ENCODE measurements at places on chromosomes 16 and 17.

- no peak for DNase-seq
Measured at GRCh38 chr16:28913946-28914724, 10.9 kb downstream of the RABEP2 start.

DNA sequence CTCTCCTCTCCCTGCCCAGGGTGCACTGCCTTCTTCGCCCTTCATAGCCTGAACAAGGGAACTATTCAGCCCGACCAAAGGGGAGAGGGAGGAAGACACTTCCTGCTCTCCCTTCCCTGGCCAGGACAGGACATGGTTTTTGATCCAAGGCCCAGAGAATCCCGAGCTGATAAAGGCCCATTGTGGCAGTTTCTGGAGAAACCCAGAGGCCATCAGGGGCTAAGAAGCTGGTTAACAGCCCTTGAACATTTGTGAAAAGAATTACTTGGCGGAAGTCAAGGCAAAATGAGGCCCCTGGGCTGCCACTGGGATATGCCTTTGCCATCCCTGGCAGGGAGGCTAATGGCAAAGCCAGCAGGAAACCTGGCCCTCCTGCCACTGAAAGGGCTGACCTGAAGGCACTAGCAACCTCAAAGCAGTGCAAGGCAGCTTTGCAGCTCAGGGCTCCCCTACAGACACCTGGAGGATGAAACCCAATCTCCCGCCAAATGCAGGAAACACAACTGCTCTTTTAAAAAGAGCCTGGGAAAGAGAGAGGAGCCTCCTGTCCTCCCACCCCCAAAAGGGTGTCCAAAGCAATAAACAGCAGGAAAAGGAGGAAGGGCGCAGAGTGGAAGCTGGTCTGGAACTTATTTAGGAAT, 12.6 kb downstream of the PHB1 start:
- no peak for DNase-seq

DNA sequence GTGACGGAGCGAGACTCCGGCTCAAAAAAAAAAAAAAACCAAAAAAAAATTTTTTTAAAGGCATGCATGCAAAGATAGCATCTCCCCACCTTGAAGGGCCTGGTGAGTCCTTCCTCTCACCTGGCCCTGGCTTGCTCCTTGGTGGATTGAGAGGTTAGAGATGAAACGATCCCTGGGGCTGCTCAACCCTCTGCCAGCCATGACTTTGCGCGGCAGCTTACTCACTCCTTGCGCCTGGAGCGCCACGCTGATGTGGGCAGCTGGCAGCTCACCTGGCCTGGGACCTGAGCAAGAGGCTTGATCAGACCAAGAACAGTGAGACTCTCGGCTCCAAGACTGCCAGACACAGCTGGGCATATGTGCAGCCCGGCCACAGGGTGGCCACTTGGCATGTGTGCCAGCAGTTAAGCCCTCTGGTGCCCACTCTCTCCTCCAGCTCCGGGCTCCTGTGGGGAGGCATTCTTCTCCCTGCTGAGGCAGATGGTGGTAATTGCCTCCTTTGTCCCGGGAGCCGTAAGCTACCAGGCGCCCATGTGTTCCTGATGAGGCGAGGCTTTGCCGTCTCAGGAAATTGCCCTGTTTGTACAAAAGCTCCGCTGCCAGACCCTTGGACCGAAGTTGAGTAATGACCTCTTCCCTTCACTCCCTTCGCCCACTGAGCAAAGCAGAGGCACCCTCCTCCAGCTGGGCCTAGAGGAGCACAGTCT, 5.1 kb upstream of the EVPL start:
- no peak for DNase-seq

GRCh38 chr16:4908854-4909401, 28.0 kb downstream of the PPL start:
- no peak for DNase-seq

GRCh38 chr17:14731591-14731990, 430.7 kb downstream of the HS3ST3B1 start:
- no peak for DNase-seq

DNA sequence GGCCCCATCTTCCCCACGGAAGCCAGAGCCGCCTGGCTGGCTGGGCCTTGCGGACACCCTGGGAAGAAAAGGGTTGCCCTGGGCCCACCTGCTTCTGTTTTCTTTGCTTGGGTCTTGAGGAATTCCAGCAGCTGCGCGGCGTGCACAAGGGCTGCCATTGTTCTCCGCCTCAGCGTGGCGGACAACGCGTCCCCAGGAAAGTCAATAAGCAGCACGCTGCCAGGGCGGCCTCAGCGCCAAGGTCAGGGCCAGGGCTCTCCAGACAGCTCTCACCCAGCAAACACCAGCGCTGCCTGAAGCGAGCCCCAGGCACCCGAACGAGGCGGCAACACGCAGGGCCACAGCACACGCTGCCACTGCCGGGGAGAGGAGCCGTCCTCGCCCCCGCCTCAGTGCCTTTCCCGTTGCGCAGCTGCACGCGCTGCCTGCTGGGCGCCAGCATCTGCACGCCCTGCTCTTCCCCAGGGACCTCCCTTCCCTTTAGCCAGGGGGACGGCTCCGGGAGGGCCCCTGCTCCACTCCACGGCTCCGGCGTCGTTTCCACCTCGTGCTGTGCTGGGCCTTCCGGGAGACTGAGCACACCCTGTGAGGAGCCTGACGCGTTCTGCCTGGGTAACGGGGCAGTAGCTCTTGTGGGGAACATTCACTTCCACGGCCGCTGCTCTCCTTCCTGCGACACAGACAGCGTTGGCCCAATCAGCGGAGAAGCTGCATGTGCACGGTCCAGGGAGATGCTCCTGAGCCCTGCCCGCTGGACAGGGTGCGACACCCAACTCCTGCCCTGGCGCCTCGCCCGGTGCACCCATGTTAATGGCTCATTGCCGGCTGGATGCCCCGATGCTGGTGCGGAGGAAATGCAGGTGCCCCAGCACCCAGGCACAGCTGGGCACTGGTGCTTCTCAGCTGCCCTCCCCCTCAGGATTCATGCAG, 57.8 kb downstream of the LMF1 start:
- DNase-seq, result no peak

- DNase-seq, result no peak
Measured at GRCh38 chr17:628089-628941, 86.3 kb downstream of the VPS53 start.

DNA sequence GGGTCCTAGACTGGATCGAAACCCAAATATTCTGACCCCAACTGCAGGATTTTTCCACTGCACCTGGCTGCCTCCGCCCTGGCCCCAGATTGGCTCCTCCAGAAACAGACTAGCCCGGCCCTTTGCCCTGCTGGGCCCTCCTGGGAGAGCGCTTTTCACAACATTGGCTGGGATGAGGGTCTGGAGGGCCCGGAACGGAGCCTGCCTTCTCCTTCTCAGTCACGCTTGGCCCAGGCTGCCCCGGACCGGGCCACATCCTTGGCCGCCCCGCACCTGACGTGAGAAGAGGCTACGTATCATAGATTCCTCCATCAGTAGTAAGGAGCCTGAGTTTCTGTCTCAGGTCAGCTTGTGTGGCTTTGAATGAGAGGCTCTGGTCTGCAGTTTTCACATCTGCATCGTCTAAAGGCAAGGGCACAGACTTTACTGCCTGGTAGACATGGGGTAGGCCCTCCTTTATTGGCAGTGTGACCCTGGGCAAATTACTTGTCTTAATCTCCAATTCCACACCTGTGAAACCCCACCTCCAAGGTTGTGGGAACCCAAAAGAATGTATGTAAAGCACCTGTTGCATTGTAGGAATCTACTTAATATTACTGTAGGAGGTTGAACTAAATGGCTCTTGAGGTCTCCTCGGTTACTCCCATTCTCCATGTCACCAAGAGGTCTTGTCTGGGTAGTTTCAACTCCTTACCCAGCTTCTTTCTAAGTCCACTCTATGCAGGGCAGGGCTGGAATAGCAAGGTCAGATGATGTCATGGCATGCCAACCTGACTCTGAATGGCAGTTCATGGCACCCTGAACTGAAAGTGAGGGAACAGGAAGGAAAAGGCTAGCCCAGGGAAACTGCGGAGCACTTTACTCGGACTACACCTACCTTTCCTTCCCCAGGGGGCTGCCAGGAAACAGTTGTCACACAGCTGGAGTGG, 661 bp downstream of the LRRC3C start:
- DNase-seq, result no peak
